ENCODE measurements at places on chromosomes 5 and 9. TPM values are rescaled to one million over a fixed set of nuclear protein-coding genes. Genes with fewer than 3 reads are reported as not detected.

- no peak for DNase-seq
Measured at GRCh38 chr5:154437281-154437965, 8.4 kb upstream of the SAP30L start.

The HCN1 gene
- not detected for total RNA-seq

The GOLM1 gene
- 20.3 TPM for total RNA-seq

DNA sequence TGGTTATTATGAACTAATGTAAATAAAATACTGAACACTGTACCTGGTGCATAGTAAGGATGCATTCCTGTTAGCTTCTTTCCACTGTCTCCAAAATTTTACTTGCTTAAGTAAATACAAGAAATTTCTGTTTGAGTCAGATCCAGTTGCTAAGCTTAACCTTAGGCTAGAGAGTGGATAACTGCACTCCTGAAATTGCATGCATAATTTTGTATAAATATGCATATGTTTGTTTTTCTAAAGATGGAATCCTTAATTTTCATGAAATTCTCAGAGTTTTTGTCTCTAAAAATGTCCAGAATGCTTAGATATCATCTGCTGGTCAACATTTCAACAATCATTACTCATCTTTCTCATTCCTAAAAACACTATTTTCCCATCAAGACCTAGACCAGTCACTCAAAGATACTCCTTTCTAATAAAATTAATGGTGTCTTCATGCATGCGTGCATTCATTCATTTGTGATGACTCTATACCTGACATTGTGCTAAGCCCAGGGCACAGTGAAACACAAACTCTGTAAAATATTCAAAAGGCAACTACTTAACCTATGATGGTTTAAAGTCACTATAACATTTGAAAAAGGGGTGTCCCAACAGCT is 284.8 kb downstream of the SEC61B start:
- no peak for DNase-seq

DNA sequence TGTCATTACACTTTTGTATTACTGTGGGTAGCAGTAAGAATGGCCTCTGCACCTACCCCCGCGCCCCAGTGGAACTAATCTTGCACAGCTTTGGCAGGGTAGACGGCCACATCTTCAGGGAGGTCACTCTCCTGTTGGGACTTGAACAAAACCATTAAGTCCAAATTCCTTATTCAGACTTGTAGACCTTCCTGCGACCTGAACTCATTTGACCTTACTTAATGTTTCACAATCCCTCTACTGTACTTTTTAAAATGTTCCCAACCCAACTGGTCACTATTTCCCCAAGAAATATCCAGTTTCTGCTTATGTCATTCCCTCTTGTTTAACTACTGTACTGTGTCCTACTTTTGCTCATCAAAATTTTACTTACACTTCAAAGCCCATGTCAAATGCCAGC is 5.3 kb upstream of the FAM120AOS start:
- no peak for DNase-seq

- no peak for DNase-seq
Measured at GRCh38 chr9:80792726-80793125, 896.6 kb downstream of the TLE1 start.

- no peak for DNase-seq
Measured at GRCh38 chr5:158466191-158466590, 607.2 kb upstream of the CLINT1 start.

DNA sequence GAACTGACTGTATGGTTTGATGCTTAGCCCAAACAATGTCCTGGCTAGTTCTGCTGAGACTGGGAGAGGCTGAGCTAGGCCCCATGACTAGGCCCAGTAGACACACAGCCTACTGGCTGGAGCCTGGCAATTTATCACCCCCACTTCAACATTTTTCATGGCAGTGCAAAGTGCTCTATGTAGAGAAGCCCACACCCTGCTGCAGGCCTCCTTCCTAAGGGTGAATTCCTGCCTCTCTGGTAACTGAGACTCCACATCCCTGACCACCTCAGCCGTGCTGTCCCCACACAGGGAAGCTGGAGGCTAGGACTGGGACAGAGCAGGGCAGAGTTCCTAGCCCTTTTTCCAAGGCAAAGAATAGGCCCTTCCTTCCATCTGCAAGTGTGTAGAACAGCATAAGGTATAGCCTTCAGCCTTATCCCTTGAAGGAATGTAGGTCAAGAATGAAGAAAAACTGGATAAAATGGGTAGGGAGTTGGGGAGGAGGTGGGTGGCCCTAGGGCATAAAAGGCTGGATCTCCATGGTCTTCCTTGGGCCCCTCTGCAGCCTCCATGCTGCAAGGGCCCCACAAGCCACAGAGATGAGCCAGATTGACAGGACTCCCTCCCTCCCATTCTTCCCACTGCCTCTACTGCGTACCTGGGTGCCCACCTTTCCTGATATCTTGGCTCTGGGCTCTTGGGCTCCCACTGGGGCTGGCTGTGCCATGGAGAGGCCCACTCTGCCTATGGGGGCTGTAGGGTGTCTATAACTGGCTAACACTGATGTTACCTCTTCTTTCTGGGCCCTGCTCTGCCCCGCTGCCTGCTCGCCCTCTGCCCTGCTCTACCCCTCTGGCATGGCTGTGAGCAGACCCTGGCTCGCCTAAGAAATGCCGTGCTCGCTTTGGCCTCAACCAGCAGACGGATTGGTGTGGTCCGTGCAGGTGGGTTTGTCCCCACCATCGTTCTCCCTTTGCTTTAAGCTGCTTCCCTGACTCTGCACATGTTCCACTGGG is 29.8 kb downstream of the TCF7 start:
- DNase-seq: no peak

- DNase-seq: no peak
Measured at GRCh38 chr5:150246429-150246828, 43.1 kb downstream of the CAMK2A start.

The KCNV2 gene
- not detected for total RNA-seq

Data from foreskin keratinocyte (primary cell).